ENCODE measurements at places on chromosomes 13 and 19.

DNA sequence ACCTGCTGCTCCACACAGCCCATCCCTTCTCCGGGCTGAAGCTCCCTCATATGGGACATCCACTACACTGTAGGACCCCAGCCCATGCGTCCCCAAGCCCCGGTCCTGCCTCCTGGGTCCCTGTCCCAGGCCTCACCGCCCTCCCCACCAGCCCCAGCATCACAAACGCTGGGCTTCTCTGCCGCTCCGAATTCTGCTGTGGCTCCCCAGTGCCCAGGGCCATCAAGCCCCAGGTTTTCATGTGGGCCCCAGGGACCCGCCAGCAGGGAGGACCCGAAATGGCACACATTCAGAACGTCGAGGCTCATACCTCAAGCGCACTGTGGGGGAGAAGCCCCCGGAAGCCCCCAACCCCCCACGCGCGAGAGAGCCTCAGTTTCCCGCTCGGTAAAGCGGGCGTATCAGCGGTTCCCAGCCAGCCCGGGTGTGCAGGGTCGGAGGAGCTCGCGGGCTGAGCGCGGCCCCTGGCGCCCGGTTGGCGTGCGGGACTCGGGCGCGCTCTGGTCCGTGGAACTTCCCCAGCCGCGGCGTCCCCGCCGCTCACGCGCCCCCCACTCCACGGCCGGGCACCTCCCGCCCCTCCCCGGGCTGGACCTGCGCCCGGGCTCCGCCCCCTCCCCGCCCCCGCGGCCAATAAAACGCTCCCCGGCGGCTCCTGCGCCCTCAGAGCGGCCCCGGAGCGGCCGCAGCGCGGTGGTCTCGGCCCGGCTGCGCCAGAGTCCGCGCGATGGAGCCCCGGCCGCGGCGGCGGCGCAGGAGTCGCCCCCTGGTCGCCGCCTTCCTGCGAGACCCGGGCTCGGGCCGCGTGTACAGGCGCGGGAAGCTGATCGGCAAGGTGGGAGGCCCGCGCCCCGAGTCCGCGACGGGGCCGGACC lies at the start of gene PLK5:
Gene PLK5 (plus strand): TSS at position 666 of the 875 bp plus-strand sequence. CDS start 2,920 bp downstream, outside the sequence.
- no peak for DNase-seq

DNA sequence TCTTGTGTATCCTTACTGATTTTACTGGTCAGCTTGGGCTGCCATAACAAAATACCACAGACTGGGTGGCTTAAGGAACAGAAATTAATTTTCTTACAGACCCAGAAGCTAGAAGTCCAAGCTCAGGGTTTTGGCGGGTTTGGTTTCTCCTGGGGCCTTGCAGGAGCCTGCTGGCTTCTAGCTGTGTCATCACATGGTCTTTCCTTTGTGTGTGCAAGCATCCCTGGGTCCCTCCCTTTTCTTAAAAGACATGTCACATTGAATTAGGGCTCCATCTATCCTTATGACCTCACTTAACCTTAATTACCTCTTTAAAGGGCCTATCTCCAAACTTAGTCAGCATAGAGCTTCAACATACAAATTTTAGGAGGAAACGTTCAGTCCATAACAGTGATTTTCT lies 23.4 kb downstream of the UBAC2 start:
- DNase-seq: no peak

DNA sequence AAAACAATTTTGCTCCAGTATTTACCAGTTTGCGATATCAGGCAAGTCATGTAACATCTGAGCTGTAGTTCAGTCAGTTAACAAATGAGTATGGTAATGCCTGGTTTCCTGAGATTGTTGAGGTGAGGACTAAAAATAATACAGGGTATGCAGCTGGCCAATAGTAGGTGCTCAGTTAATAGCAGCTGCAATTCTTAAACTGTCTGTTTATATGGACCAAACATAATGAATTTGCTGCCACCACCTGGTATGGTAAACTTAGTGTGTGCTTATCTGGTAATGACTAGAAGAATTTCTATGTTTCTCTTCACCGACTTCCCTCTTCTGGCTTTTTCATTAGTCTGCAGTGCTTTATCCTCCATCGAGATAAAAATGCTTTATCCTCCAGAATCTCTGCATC lies 9.1 kb downstream of the ZMYM2 start:
- DNase-seq: no peak

- DNase-seq: no peak
Measured at GRCh38 chr19:38715555-38715954, 28.7 kb downstream of the CAPN12 start.

DNA sequence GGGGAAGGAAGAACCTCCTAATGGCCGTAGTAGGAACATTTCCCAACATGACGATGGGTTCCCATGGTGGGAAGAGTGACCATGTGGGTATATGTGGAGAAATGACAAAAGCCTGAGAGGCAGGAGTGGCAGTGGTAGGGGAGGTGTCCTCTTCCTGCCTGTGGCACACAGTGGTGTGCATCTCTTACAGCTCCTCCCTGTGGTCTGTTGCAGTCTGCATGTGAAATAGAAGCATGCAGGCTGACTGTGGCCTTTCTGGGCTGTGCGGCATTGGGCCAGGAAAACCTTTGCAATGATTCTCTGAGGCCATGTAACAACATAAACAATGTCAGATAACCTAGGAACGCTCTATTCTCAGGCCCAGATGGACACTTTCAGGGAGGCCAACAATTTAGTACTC lies 84.0 kb downstream of the LACC1 start:
- no peak for DNase-seq

GRCh38 chr13:33230178-33230881 lies 55.2 kb downstream of the STARD13 start:
- DNase-seq: no peak

Data from DND-41 (cell line).